Pancreas (tissue), 10 donors: ENCODE measurements at places on chromosomes 3 and 15.
A peak's percentile ranks its signal among the peaks of the same experiment; 100 is the strongest.

- no peak for DNase-seq
Measured at GRCh38 chr15:59039225-59039624, 51.8 kb downstream of the RNF111 start.

DNA sequence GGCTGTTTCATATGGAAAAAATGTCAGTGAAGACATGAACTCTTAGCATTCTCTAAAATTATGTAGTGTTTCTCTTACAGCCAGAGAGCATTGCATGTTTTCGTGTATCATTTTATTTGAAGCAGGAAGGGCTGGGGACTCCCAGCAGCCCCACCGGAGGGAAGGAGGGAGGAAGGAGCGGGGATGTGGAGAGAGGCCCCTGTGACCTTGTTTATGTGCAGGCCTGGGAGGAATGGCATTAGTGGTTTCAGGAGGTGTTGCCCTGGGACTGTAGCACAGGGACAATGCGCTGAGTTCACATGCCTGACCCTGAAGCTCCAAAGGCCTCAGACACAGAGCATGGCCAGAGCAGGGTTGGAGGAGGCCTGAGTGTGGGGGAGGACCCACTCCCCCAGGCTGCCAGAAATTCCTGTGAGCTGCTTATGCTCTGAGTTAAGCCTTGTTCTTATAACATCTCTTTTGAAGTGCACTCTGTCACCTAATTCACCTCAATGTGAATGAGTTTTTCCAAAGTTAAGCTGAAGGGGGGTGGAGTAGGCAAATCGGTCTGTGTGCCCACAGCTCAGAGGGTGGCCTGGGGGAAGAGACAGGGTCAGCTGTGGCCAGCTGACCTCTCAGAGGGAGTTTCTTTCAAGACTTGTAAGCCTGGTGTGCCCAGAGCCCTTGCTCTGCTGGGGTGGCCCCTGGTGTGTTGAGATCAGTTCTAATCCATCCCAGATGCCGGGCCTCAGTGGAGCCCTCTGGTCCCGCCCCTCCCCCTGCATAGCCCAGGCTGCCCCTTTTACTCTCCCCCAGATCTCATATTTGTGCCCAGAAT lies 3.9 kb upstream of the RNU6-1 start:
- DNase-seq, result no peak

DNA sequence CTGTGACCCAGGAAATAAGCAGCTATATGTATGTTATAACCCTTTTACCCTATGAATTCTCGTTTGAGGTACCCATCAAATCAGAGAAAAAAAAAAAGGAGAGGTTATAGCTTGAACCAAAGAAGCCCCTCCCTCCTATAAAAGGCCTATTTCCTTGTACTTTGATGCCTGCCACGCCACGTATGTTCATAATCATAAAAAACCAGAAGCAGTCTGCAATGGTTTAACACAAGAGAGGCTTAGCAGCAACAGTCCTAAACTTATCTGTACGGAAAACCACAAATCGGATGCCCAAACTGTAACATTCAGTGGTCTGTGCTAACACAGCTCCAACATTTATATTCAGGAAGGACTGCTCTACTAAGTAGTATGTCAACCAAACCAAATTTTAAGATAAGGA lies 21.2 kb downstream of the CCR8 start:
- no peak for DNase-seq

DNA sequence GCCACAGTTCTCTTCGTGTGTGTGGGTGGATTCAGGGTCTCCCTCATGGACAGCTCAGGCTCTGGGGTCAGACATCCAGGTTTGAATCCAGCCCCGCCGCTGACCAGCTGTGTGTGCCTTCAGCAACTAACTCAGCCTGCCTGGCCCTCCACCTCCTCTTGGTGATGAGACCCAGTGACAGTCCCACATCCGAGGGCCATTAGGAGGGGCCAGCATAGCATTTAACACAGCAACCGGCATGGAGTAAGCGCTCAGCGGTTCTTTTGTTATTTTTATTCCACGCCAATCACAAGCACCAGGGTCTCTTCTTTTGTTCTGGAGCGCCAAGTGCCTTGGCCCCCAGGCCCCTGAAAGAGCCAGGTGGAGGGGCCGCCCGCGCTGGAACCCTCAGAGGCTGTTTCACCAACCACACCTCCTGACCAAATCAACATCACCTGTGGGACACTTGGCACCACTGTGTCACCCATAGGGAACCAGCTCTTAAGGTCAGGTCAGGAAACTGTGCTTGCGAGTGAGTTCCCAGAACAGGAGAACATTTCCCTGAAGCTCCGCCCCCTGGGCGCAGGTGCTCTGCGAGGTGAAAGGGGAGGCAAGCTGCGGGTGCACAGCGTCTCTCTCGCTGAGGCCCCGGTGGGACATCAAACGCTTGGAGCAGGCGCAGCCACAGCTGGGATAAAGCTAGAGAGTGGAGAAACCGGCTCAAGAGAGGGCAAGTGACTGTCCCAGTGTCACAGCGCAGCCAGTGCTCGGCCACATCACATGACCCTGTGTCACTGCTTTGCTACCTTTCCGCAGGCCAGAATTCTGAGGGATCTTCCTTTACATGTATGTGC lies 311.3 kb downstream of the UACA start:
- no peak for DNase-seq

DNA sequence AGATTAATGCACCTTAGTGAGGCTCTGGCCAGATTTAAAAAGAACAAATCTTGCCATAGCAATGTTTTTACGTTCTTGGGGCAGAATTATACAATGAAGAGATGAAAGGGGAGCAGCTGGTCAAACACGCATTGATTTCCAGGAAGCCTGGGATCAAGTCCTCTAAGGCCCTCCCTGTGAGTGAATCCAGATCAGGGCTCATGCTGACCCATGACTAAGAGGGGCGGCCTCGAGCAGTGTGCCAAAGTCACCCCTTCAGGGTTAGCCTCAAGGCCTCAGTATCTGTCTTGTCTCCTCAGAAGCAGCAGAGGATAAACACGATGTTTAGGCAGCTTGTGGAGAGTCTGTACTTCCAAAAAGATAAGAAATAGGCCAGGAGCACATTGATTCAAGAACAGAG lies 9.3 kb upstream of the RBP1 start:
- DNase-seq, result peak; percentile 69

GRCh38 chr3:105594219-105594618 lies 227.5 kb downstream of the ALCAM start:
- no peak for DNase-seq

GRCh38 chr15:86879250-86880229 lies 799.9 kb downstream of the AGBL1 start:
- DNase-seq, result no peak

DNA sequence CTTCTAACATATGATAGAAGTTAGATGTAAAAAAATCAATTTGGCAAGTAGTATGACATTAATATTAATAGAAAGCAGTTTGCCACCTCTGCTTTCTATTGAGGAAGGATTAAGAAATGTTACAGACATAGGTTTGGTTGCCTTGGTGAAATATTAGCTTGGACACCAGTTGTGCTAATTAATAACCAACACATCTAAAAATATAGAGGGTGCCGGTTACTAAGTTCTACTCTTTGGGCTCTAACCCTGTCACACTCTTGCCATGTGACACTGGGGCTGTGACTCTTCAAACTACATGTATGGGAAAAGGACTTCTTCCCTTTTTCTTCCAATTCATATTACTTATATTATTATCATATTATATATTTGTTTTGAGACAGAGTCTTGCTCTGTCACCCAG lies 64.4 kb downstream of the TRIM71 start:
- DNase-seq, result no peak

DNA sequence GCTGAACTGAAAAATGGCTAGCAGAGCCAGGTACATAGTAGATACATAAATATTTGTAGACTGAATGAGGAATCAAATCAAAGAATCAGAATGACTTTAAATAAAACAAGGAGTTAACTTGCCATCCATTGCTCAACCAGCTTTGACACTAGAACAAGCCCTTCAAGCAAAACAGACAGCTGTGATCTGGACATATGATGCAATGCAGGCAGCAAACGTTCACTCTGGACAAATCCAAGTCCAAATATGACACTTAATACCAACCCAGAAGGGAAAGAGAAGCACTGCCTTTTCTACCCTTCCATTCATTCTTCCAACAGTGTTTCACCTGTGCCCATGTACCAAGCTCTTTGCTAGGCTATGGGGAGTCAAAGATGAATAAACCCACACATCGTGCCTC lies 4.5 kb downstream of the THRB start:
- DNase-seq, result no peak

- no peak for DNase-seq
Measured at GRCh38 chr3:124261306-124261705, 269.4 kb upstream of the ROPN1 start.

GRCh38 chr15:72836676-72837330 lies 53.2 kb upstream of the ADPGK start:
- no peak for DNase-seq

DNA sequence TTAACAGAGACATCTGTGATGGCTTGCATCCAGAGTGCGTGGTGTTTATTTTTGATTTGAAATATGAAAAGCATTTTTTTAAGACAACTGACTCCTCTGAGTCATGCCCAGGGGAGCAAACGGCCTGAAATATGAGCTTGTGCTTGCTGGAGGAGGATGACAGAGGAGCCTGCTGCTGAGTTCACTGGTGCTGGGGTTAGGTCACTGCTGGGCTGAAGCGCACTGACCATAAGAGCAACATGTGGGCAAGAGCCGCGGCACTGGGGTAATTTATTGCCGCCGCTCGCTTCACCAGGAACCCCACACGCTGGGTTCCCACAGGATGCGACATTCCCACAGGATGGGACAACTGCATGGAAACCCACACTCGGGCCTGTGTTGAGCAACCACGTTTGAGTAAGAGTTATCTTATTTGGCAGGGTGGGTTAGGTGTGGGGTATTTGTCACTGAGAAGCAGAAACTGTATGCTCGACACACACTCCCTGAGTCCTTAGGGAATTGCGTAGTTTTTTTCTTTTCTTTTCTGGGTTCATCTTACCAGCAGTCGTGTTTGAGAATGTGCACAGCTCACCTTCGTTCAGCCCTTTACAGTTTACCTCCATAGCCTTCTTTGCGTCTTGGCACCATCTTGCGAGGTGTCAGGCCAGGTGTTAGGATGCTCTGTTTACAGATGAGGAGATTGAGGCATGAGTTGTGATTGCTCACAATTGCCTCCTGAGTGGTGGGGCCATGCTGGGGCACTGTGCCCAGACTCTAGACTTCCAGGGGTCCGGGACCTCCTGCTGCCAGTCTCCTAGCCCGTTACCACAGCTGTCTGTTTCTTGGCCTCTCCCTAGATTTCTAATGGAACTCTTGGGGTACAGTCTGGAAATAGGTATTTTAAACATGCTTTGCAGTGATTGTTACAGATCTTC lies 60.4 kb downstream of the SMAD3 start:
- DNase-seq, result peak; percentile 70

DNA sequence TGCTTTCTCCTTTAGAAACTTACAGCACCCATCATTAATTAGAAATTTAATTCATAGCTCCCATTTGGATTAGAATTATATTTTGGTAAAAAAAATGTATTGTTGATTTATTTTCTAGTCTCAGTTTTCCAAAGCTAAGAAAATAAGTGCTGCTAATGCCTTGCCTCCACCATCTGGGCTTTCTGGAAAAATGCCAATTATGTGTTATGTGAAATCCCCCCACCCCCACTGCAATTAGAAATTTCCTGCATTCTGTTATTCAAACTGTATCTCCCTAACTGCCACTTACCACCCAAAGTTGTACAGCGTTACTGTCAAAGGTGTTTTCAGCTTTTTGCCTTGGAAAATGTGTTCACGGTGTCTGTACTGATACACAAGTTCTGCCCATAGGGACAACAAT lies 617.2 kb upstream of the UBE2E2 start:
- DNase-seq, result no peak

DNA sequence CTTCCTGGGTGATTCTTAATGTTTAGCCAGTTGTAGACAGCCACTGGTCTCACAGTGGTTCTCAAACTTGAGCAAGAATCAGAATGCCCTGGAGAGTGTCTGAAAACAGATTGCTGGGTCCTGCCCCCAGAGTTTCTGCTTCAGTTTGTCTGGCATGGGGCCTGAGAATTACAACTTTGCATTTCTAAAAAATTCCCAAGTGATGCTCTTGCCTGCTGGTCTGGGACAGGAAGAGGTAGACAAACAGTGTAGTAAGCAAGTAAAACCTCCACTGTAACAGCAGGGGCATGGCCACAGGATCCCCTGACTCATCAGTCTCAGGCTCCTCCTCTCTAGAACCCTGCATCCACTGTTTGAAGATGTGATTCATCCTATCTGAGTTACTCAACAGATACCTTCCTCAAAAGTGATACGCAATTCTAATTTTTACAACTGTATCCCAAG lies 36.5 kb downstream of the DZIP1L start:
- DNase-seq, result no peak

DNA sequence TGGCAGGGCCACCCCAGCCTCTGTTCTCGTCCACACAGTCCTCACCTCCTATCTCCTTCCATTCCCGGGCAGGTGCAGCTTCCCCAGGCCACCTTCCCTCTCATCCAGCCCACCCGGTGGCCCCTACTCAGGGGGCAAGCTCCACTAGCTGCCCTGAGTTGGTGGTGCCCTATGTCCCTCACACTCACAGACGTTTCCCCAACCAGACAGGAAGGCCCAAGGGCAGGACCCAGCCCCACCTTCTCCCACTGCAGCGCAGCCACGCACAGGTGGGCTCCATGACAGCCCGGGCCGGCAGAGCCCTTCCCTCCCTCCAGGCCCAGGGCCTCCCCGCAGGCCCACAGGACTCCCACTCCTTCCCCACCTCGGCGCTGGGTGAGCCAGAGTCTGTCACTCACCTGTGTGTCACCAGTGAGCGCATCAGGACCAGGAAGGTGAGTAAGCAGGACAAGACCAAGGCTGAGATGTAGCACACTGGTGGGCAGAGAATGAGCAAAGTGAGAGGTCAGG lies 11.1 kb downstream of the ISLR start:
- DNase-seq, result no peak

DNA sequence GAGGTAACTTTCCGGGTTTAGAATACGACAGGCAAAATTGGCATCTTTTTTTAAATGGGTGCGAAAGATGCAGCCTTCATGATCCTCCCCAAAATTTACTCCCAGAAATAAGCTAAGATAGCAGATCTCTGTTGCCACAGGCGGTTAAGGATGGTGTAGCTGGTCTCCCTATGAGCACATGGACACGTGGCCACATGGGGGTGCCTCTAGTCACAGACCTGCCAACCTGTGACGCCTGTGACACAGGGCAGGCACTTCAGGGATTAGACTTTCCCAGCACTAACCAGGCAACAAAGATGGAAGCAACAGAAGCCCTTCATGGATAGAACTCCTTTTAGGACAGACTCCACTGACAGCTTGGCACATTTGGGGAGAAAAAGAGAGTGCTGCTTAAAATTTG lies 320.3 kb downstream of the THSD4 start:
- DNase-seq, result no peak

DNA sequence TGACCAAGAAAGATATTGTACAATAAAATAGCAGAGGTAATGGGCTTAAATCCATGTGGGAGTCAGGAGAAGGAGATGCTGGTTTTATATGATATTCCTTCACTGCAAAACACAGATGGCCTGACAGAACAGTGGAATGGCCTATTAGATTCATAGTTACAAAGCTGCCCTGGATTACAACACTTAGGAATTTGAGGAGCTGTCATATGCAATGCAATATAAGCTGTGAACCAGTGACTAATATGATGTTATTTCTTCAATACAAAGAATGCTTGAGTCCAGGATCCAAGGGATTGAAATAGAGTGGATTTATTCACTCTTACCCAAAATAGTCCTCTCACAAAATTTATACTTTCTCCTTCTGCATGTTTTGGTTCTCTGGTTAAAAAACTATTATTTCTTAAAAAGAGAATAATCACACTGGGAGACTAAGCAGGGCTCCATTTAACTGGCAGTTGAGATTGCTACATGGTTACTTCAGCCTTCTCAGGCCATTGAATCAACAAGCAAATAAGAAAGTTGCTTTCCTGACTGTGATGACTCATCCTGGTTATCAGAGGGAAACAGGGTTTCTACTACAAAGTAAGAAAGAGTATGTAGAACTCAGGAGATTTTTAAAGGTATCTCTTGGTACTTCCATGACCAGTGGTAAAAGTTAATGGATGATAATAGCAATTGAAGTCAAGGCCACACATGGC lies 79.8 kb upstream of the ZPLD1 start:
- no peak for DNase-seq
